ENCODE measurements at places on chromosomes 16 and 17.

- no peak for DNase-seq
These were observed 71.6 kb upstream of the CREBBP start for GRCh38 chr16:3951861-3952736.

GRCh38 chr17:28865946-28866752 is 11.3 kb downstream of the ERAL1 start:
- DNase-seq = no peak

DNA sequence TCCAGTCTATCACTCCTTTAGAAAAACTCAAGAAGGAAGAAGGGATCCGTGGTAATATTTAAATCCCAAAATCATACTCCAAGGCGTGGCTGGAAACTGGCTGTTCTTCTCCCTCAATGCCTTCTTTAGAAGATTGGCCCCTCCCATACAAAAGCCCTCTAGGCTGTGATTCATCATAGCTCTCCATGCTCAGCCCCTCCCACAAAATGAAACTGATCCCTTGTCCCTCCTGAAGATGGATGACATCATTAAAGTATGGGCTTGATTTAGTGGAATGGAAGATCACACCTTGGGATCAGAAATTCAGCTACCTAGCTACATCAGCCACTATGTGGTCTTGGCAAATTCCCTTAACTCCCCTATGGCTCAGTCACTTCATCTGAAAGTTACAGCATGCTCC is 4.1 kb downstream of the GRIN2A start:
- DNase-seq = no peak

DNA sequence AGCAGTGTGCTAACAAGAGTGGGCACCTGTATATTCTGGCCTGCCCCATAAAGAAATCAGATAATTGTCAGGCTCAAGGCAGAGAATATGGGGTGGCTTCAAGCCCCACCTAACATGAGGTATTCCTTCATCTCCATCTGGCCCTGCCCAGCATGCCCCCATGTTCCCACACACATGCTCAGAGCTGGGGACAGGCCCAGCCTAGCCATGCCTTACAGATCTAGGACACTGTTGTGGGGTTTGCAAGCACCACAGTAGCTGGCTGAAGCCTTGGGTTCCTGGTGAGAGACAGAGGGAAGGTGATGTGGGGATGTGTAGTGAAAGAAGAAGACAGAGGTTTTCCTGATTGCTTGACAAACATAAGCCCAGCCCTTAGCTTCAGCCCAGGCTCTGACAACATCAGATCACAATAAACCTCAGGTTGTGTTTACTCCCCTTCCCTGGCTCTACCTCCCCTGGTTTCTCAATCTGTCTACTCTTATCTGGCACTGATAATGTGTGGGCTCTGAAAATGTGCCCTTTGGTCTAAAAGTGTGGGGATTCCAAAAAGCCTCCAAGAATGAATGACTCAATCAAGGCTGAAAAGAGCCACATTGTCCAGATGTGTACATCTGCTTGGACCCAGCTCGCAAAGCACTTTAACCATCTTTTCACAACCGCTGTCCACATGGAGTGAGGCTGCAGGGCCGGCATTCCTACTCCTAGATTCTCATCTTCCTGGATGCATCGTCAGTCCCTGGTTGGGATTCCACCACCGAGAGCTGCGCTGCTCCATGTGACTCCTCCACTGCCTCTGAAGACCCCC is 34.4 kb downstream of the CDRT4 start:
- DNase-seq = no peak

DNA sequence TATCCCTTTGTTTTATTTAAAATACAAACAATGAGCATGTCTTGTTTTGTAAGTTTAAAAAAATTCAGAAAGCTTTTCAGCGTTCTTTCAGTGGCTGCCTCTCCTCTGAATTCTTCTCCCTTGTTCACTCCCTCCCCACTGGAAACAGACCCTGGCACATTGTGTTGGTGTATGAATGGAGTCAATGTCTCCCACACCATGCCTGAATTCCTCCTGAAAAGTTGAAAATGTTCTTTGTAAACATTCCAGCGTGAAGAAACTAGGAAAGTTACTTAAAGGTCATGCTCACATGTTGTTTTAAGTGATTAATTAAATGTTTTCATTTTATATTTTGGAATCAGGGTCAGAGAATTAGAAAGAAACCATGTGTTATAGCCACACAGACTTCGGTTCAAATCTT is 136.9 kb upstream of the DYNLRB2 start:
- DNase-seq = no peak

DNA sequence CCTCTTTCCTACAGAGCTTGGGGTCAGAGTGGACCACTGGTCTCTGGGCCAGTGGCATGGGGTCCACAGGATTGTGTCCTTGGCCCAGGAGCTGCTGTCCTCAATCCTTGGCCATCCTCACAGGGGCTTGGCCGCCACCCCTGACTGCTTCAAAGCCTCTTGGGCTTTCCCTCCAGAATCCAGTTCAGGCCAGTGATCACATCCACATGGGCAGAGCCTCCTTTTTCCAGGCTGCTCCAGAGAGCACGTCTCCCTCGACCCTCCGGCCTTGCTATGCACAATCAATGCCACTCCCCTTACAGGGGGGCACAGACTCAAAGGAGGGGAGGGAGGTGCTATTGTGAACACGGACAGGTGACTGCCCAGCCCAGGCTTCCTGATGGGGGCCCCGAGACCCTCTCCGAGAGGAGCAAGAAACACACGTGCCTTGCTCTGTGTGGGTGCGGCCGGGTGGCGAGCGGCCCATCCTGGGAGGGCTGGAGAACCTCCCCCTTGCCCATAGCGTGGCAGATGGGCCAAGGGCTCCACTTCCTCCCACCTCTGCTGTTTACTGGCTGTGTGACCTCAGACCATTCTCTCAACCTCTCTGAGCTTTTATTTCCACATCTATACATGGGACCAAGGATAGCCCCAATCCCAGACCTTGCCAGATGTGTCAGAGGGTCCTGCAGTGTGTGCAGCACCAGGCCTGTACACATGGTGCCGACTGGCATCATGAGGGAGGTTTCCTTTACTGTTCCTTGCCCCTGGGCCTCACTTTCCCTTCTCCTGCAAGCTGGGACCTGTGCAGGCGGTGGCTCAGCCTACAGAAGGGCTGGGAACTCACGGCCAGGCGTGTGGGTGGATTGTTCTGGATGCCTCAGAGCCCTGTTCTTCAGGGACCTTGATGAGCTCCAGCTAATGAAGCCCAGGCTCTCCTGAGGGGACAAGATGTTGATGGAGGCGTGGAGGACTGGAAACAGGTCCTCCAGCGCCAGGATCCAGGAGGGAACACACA is 229.0 kb upstream of the GSE1 start:
- no peak for DNase-seq

DNA sequence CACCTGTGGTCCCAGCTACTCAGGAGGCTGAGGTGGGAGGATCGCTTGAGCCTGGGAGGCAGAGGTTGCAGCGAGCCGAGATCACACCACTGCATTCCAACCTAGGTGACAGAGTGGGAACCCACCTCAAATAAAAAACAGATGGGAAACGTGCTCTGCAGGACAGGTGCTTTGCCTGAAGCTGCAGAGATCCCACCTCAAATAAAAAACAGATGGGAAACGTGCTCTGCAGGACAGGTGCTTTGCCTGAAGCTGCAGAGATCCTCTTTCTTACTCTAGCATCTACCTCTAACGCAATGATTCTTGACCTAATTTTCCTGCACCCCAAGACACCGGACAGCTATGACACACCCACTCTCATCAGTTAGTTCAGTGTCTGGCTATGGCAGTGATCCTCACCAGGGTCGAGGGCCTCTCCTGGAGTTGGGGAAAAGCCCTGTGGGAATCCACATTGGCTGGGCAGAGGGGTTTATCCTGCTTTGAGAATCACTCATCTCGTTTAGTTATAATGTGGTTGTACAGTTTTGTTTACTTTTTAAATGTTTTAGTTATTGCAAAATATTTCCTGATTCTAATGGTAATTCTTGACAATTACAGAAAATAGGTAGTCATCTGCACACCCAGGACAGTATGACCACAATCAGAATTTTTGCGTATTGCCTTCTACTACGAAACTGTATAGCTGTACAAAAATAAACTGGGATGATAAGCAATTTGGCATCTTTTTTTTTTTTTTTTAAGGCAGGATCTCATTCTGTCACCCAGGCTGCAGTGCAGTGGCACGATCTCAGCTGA is 11.4 kb downstream of the VPS53 start:
- no peak for DNase-seq

DNA sequence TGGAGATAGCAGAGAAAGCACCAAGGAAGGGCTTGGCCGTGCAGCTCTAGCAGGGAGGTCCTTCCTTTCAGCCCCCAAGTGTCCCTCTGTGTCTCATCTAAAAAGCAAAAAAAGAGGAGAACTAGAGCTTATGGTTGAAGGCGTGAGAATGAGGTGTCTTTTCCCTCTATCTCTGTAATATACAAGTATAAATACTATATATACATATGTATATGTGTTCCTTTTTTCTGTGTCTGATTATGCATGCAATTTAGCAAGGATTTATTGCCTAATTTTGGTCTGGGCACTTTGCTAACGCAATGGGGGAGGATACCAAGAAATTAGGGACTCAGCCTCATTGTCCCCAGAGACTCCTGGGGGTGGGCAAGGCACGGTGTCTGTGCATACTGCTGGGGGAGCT is 90.2 kb upstream of the CCL2 start:
- no peak for DNase-seq

DNA sequence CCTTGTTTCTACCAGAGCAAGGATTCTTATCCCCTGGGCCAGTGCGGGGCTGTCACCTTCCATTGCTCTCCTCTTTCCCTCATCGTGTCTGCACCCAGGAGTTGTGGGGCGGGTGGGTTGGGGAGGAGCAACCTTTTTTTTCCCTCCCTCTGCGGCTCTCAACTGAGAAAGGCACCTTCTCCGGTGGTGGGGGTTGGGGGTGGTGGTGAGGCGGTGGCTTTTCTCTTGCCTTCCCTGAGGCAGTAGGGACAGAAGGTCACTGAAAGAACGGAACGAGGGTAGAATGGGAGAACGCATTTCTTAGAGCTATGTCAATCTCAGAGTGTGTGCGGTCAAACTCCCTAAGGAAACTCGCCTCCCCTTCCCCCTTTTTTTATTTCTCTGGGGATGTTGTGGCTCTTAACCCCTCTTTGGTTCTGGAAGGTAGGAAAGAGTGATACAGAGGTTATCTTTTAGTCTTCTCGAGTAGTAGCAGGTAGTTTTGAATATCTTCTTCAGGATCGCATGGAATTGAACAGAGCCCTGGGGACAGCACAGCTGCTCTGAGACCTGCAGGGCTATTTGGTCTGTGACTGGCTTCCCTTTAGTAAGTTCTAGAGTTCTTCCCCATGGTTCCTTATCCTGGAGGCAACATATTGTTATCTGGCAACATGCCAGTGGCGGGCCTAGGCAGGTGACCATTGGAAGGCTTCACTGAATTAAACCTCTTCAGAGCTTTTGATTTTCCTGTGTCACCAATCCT is 994 bp downstream of the CLTC start:
- DNase-seq = peak; percentile 37

- DNase-seq = no peak
These were observed 32.8 kb upstream of the RCVRN start for GRCh38 chr17:9937901-9938300.

Data from iPS-NIHi11 (cell line).